Stimulated activated CD8-positive, alpha-beta memory T cell treated with anti-CD3 and anti-CD28 coated beads, Interleukin-4, amount 100 ng/mL, for 4 hours (primary cell): ENCODE measurements at places on chromosomes 12 and 14.

GRCh38 chr12:45121224-45121623, 70.3 kb upstream of the DBX2 start:
- DNase-seq, result no peak

DNA sequence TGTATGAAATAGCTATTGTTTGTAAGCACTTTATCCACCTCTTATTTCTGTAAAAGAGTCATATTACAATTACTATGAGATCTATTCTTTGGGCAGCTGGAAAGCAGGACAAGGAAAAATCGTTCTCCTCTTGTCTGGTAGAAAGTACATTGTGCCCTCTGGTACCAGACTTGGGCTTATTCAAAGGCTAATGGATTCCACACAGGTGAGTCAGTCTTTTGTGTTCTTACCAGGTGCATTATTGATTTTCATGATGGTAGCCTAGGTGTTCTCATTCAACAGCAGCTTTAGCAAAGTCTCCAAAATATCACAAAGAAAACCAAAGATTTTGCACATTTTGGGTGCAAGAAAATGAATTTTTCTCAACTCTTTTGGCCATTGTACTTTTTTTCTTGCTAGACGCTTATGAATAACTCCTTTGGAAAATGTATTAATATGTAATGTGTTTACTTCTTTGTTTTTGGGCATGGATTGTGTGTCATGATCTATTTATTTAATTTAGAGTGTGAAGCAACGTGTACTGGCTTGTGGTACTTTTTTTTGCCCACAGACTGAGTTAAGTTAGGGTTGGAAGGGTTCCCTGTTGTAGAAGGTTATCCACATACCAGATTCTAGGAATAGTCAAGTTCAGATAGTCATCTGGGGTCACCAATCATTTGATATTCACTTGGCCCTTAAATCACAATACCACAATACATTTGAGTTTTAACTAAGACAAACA, 26.2 kb downstream of the MNAT1 start:
- no peak for DNase-seq

DNA sequence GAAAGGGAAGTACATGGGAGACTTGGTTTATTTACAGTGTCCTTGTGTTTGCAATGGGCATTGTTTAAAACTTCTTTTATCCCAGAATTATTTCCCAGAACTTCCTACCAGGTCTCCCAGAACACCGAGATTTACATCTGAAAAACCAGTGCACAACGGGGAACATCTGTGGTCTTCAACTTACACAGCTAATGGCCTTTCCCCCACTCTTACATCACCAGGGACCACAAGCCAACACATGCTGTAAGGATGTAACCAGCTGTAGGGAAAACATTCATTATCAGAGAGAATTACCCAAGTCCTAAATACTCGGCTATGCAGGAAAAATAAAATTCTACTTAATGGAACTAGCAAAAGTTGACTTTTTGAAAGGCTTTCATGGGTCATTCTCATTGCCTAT, 267.6 kb downstream of the DUSP6 start:
- no peak for DNase-seq

DNA sequence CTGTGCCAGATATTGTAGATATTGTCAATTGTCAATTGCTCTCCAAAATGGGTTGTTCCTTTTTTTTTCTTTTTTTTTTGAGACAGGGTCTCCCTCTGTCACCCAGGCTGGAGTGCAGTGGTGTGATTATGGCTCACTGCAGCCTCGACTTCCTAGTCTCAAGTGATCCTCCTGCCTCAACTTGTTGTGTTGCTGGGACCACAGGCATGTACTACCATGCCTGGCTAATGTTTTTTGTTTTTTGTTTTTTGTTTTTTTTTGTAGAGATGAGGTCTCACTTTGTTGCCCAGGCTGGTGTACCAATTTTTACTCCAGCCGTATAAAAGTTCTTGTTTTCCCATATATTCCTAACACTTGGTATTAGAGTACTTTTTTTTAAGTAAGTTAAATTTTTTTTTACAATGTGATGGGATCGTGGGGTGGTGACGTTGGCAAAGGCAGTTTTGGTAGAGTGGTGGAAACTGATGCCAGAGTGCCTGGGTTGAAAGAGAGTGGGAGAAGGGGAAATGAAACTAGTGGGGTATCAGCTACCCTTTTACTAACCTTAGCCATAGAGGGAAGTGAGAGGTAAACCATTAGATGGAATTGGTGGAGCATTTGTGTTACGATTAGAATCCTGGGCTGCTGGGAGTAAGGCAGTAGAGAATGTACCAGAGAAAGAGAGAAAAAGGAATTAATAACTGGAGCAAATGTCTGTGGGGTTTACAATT, 33.0 kb upstream of the CFAP54 start:
- DNase-seq, result no peak

DNA sequence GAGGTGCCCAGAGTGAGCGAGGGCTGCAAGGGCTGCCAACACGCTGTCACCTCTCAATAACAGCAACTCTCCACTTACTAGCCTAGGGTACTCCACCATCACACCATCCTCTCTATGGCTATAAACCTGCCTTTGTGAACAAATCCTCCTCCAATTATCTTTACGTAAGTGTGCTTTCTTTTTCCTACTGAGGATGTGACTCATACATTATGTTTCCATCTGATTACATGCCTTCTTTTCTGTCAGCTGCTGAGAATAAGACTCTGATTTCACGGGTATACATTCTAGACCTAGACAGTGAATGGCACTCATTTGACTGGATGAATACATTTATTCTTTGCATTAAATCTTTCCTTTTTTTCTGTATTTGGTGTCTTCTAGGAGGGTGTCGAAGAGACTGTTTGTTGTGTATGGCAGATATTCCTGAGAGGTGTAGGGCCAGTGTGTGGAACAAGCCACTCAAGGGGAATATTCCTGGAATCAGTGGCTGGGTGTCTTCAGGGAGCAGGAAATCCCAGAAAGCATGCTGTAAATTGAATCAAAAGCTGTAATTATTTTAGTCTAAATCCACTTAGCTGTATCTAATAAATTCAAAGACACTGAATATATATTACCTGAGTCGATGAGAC, 327.3 kb upstream of the TMTC1 start:
- no peak for DNase-seq

GRCh38 chr12:108270849-108271143, 68.3 kb downstream of the CMKLR1 start:
- DNase-seq, result no peak

DNA sequence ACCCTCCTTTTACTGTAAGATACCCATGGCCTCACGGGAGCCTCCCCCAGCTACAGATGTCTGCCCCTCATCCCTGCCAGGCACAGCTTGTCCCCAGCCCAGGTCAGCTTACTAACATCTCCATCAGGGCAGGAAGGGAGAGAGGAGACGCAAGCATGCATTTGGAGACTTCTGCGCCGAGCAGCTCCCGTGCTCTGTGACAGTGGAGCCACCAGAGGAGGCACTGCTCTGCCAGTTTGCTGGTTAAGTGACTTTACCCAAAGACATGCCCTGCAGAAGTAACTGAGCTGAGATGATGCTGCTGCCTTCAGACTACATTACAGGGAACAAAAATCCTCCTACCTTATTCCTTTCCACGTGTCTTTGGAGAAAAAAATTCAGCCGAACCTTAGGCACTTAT, 133.4 kb downstream of the ESRRB start:
- no peak for DNase-seq

DNA sequence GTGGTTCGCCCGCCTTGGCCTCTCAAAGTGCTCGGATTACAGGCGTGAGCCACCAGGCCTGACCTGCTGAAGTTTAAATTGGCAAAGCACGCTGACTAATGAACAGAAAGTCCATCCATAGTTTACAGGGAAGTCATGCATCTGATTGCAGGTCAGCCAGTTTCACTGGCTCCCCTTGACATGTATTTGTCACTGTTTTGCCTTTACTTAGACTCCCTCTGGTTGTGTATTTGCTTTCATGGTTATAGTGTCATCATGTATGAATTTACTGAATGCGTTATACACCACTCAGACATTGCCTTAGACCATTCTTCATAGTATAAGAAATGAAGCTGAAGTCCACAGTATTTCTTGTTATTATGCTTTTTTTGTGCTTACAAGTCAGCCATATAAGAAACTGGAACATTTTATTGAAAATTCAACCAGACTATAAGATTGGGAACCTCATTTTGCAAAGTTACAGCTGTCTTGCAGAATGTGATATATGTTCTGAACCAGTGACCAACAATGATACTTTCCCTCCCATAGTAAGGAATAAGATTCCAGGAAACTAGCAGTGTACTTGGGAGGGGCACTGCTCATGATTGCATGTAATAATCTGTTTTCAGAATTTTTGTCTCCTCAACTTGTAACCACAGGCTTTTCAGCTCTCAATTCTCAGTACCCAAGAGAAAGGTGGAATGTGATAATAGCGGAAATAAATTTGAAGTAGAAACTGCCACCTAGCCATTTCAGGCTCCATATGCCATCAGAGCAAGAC, 51.9 kb upstream of the ATF7IP start:
- DNase-seq, result no peak

GRCh38 chr14:74083784-74084276, 423 bp downstream of the ALDH6A1 start:
- no peak for DNase-seq

DNA sequence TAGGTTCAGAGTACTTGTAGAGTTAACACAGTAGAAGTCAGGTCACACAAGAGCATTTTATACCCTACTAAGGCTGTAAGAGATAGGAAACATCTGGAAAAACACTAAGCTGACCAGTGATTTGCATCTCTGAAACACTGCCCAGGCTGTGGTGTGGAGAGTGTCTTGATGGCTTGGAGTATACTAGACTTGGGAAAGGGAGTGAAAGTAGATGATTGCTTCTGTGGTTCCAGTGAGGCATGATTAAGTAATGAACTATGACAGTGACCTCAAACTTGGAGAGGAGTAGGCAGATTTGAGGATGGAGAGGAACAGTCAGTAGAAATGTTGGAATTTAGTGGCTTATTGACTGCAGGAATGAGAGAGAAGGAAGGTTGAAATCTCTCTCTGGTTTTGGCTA, 201.2 kb downstream of the FLRT2 start:
- no peak for DNase-seq

- no peak for DNase-seq
These were observed 15.1 kb downstream of the DICER1 start for GRCh38 chr14:95142208-95142607.

- DNase-seq, result no peak
These were observed 12.8 kb upstream of the FBRSL1 start for GRCh38 chr12:132477017-132477702.
